ENCODE measurements at places on chromosomes 4 and X.

DNA sequence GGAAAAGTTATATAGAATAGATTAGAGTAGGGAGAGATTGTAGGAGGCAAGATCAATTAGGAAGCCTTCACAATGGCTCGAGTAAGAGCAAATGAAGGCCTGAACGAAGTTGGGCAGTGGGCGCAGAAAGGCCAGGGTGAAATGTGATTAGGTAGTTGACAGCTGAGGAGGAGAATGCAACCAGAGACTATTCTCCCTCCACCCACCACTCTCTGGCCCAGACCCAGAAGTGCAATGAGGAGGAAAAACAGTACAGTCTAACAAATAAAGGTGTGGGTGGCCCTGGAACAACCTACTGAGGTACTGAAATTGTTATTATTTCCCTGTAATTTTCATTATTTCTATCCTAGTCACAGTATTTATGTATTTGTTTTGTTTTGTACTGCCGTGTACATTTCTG, 176.7 kb downstream of the SLC39A8 start:
- no peak for DNase-seq

DNA sequence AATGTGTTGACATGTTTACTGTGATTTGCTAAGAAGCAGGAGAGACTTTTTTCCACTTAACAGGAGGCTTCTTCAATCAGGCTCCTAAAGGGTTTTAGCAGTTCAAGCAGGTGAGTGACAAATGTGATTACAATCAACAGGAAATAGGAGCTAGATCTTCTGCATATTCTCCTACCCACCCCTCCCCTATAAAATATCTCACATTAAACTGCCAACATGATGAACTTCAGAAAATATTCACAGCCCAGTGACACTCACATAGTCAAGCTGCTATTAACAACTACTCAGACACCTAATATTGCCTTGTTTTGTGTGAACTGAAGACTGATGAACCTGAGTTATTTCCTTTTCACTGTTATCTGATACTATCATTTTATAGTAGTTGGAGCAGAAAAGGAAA, 55.9 kb upstream of the ANTXR2 start:
- DNase-seq, result no peak

DNA sequence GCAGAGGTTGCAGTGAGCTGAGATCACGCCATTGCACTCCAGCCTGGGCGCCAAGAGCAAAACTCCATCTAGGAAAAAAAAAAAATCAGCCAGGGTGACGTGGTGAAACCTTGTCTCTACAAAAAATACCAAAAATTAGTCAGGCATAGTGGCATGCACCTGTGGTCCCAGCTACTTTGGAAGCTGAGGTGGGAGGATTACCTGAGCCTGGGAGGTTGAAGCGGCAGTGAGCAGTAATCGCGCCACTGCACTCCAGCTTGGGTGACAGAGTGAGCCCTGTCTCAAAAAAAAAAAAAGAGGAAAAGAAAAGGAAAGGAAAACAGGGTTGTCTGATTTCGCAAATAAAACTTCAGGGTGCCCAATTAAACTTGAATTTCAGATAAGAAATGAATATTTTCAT, 106.1 kb downstream of the RBM47 start:
- DNase-seq, result no peak

- DNase-seq, result no peak
These were observed 1.7 kb downstream of the FAM120C start for GRCh38 chrX:54181202-54181953.

- no peak for DNase-seq
These were observed 133.7 kb upstream of the IL1RAPL2 start for GRCh38 chrX:104432321-104432720.

Measured in T1000 (cell line).